ENCODE measurements at places on chromosomes 11 and 22.

DNA sequence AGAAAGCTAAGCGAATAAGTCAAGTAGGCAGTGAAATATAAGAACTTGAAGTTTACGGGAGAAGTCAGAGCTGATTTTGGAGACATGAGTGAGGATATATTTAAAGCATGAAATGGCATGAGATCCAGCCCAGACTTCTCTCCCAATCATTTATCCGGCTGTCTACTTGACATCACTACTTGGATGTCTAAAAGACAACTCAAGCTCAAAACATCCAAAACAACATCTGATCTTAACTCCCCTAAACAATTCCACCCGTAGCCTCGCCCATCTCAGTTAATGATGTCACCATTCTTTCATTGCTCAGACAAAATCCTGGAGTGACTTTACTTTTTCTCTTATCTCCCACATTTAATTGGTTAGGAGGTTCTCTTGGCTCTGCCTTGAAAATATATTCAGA lies 44.5 kb downstream of the WEE1 start:
- no peak for DNase-seq

DNA sequence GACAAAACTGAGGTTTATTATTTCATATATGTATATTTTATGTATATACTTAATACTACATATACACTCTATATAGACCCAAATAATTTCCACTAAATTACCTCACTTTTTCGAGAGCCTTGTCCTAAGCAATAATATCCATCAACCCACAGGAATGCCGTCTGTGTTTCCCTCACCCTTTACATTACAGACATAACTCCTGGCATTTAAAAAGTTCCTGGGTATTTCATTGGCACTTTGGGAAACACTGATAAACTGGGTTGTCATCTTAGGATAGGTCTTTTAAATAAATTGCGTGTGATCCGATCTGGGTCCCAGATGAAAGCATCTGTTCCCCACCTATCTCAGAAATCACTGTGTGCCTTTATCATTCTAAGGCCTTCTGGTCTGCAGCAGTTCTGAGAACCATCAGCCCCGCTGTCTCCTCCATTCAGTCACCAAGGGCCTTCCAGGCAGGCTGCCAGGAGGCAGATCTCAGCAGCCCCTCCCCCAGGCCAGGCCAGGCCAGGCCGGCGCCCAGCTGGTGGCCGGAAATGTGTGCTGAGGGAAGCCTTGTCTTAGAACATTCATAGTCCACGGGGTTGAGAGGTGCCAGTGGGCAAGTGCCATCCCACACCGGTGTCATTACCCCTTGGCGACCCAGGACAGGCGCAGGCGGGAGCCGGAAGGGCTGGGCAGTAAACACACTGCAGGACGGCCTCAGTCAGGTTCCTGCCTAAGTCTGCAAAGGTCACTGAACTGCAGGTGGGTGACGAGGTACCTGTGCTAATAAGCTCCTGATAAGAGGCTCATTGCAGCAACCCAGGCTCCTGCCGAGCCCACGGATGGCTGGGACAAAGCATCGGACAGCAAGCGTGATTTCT lies 3.3 kb downstream of the FGF19 start:
- DNase-seq: no peak

GRCh38 chr22:49869845-49870712 lies 16.4 kb downstream of the ZBED4 start:
- DNase-seq: no peak

- DNase-seq: no peak
Measured at GRCh38 chr11:79691445-79691844, 250.6 kb upstream of the TENM4 start.

Measured in CD14-positive monocyte (primary cell).